ENCODE measurements at places on chromosomes 1 and 21. TPM values are rescaled to one million over a fixed set of nuclear protein-coding genes. Genes with fewer than 3 reads are reported as not detected.

RGS4 gene
- not detected for total RNA-seq

MIXL1 gene
- not detected for total RNA-seq

MEGF6 gene
- 7.6 TPM for total RNA-seq

CTSK gene
- total RNA-seq, result 1.3 TPM

RIPPLY3 gene
- 0.55 TPM for total RNA-seq

FCRL2 gene
- total RNA-seq, result not detected

UBQLN4 gene
- 43.6 TPM for total RNA-seq

RGS13 gene
- total RNA-seq, result not detected

C1orf210 gene
- total RNA-seq, result not detected

SERPINC1 gene
- total RNA-seq, result 0.16 TPM

FAM163A gene
- total RNA-seq, result not detected

TIE1 gene
- total RNA-seq, result not detected

CASQ2 gene
- total RNA-seq, result not detected

CD58 gene
- total RNA-seq, result 23.1 TPM

NTMT2 gene
- not detected for total RNA-seq

SCCPDH gene
- total RNA-seq, result 46.8 TPM
